Stimulated activated CD4-positive, alpha-beta T cell treated with anti-CD3 and anti-CD28 coated beads, Interleukin-1b, Interleukin-23, amount 100 ng/mL, for 1 hour (primary cell): ENCODE measurements at places on chromosomes 4 and X.
A peak's percentile ranks its signal among the peaks of the same experiment; 100 is the strongest.

GRCh38 chrX:2679534-2680485 is 11.3 kb upstream of the CD99 start:
- DNase-seq: no peak

GRCh38 chr4:75028196-75028854 is 95.4 kb downstream of the PARM1 start:
- no peak for DNase-seq

GRCh38 chr4:39029752-39030694 is 2.2 kb downstream of the TMEM156 start:
- no peak for DNase-seq

GRCh38 chr4:6180841-6181631 is 19.3 kb downstream of the JAKMIP1 start:
- no peak for DNase-seq

DNA sequence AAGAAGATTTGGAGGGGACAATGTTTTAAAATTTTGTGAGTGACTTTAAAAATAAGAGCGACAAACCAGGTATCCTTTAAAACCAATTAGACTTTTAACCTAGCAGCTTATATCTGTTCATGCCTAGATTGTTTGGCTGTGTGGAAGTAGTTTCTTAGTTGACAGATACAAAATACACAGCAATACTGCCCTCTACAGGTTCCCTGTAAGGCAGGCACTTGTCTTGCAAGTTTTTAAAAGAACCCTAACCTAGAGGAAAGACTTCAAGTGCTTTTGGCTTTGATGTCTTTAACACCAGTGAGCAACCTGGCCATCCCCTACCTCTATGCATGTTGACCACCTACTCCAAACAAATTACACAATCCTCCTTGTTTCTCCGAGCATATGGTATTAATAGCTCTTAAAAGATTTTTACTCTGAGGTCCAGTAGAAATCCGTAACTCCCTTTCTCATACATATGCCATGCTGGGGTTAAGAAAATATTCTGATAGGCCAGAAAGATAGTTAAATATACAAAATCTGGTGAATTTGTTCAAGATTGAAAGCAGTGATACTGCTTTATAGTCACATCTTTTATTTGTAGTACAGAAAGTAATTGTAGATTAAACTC is 273.0 kb downstream of the ARHGAP24 start:
- no peak for DNase-seq

DNA sequence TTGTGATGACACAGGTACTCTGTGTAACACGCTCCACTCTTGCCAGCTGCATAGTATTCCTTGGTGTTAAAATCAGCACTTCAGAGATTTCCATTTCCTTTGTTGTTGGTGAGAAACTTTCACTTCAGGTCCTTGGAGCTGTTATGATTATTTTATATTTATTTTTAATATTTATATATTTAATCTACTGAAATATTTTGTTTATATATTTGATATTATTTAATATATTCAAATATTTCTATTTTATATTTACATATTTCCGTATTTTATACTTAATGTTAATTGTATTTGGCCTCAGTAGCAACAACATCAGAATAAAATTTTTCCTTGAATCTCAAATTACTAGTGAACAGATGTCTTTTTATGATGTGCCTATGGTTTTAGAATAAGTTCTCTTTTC is 225.3 kb downstream of the MAGEB17 start:
- DNase-seq: no peak

DNA sequence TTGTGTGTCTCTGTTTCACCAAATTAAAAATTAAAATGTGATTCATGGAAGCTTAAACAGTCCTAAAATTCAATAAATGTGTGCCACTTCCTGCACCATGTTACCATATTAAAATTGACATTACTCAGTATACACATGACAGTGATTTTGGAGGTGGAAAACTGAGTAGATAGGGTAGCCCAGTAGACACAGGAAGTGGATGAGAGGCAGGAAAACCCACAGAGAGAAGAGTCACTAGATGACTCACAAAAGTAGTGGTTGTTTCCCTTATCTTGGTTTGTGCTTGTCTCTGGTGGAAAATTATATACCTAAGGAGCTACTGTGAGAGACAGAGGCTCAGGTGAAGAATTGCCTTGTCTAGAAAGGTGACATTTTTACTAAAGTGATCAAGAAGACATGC is 375.8 kb upstream of the CXorf51B start:
- DNase-seq: no peak

GRCh38 chrX:155148724-155149537 is 67.3 kb upstream of the VBP1 start:
- DNase-seq: no peak

DNA sequence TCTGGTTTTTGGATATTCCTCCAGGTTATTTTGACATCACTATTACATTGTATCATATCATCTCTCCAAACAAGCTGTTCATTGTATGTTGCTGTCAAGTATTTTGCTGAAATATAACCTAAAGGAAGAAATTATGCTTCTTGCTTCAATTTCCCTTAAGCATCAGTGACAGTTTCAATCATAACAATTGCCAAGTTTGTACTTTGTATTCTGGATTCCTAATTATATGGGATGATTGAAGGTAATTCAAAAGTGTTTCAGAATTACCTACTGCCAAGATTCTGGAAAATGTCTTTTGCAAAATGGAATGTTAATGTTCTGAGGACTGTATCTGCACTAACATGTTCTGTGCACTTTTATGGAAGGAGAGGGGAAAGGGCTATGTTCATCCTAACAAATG is 228.7 kb downstream of the PRDM5 start:
- no peak for DNase-seq

GRCh38 chr4:39846120-39846519 is 131.6 kb downstream of the PDS5A start:
- DNase-seq: no peak

DNA sequence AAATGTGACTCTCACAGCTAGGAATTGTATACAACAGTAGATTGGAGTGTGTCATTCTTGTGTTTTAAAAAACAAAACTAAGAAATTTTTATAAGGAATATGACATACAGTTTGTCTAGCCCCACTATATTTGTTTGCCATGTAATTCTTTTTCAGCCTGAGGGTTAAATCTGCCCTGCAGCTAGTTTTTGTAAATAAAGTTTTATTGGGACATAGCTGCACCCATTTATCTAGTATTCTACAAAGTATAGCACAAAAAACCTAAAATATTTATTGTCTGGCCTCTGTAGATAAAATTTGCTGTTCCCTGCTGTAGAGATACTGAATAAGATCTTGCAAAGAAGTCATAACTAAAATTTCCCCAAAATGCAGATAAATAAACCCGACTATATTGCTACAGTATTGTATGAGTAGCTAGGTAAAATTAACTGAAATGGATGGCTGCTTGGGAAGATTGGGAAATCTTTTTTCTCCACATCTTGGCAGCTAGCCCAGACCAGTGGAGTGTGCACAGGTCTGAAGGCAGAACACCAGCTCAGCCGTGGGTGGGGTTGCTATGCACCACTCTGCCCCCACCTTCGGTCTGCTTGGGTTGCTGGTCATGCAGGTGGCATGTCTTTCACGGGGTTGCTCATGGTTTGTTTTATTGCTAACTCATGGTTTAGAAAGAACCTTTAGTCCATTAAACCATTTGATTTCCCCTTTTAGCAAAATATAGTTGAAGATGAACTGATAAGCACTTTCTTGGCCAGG is 127.9 kb downstream of the KLHL8 start:
- DNase-seq: no peak

- no peak for DNase-seq
These were observed 105.9 kb upstream of the SCOC start for GRCh38 chr4:140267576-140267975.

- no peak for DNase-seq
These were observed 4.1 kb downstream of the SLIT2 start for GRCh38 chr4:20255823-20256222.

GRCh38 chr4:56314207-56314915 is 72.9 kb downstream of the AASDH start:
- no peak for DNase-seq

DNA sequence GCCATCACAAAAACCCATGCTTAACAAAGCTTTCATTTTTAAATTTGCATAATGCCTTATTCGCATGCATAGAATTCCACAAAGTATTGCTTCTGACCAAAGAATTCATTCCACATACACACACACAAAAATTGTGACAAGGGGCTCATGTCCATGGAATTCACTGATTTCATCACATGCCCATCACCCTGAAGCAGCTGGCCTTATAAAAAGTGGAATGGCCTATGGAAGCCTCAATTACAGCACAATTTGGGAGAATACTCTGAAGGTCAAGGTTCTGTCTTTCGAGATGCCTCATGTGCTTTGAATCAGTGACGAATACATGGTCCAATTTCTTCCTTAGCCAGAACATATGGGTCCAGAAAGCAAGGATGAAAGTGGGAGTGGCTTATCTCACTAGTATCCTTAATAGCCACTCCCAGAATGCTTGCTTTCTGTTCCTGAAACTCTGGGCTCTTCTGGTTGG is 165.7 kb downstream of the KDR start:
- no peak for DNase-seq

GRCh38 chr4:7590189-7590588 is 155.5 kb upstream of the PSAPL1 start:
- no peak for DNase-seq

- no peak for DNase-seq
These were observed 59.9 kb downstream of the RTL9 start for GRCh38 chrX:110418316-110419235.

GRCh38 chr4:38211885-38212284 is 251.7 kb downstream of the PTTG2 start:
- DNase-seq: no peak

DNA sequence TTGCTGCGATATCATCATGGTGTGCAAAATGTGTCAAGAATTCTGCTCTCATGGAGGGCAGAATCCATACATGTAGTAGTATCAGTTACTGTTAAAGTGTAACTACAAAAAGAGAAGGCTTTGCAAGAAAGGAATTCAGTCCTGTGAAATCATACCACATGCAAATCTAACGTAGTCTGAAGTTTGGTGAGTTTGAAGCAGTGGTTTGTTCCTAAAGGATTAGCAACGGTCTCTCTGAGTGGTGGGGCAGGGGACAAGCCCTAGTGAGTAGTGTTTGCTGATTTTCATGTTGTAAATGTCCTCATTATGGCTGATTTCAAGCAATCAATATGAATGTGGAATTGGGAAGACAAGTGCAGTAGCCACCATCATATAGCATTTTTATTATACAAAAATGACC is 47.1 kb upstream of the CLNK start:
- DNase-seq: no peak

- peak; percentile 22 for DNase-seq
These were observed at the start of gene RAB39B for GRCh38 chrX:155263854-155264628. Gene RAB39B, minus strand, starts transcription at chrX:155264491. Its CDS starts 203 bp downstream, at chrX:155264288.

DNA sequence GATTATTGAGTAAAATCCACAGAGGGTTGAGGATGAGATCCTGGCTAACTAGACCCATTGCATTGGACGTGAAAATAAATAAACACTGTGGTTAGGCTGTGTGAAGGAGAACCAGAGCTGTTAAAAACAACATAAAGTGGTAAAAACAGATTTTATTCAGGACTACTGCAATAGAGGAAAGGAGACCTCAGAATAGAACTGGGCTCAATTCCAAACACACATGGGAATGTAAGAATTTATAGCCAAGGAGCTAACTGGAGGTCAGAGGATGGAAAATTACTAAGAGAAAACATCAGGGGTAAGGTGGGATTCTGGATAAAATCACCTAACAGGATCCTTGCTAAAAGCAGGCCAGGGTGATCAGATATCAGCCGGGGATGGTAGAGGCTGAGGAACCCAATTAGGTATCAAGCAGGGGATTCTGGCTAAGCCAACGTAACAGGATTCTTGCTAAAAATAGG is 112.4 kb downstream of the RNF150 start:
- DNase-seq: no peak

DNA sequence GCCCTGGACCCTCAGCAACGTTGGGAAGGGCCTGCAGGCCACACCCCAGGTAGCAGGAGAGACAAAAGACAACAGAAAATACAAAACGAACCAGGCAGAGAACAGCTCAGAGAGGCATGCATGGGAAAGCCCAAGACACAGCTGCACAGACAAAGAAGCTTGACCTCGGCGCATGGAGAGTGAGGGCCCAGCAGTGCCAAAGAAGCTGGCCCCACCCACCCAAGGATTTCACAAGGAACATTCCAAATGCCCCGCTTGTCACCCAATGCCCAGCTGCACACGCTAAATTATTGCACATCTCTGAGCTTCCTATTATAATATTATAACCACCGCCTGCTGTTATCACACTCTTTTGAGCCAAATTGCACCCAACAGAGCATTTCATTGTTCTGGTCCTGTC is 147.7 kb upstream of the TBL1X start:
- no peak for DNase-seq

DNA sequence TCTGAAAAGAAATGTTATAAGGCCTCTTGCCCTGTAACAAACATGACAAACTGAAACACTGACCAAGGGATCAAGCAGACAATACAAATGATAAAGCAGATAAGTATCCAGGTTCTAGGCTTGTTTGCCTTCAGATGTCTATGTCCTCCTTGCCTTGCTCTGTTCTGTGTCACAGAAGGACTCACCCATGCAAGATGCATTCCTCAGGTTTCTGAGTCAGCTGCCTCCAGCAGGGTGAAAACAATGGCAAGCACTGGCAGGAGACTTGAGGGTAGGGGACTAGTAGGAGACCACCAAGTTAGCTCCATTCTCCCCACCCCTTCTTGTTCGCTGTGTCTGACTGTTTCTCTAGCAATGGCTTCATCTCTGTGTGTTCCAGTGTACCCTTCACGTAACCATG is 76.6 kb upstream of the CXXC4 start:
- no peak for DNase-seq

- no peak for DNase-seq
These were observed 121.3 kb upstream of the WDR17 start for GRCh38 chr4:175944126-175944910.

GRCh38 chr4:149885896-149886295 is 70.3 kb upstream of the IQCM start:
- no peak for DNase-seq

GRCh38 chrX:85052205-85052604 is 48.5 kb downstream of the APOOL start:
- DNase-seq: no peak

- DNase-seq: no peak
These were observed 419.6 kb upstream of the RASGEF1B start for GRCh38 chr4:81891005-81891996.

GRCh38 chr4:137452799-137453198 is 79.5 kb downstream of the PCDH18 start:
- DNase-seq: no peak

- no peak for DNase-seq
These were observed 25.9 kb upstream of the FAM241A start for GRCh38 chr4:112119353-112119783.

GRCh38 chr4:180828455-180829018 is 1414.7 kb upstream of the TENM3 start:
- DNase-seq: no peak

- no peak for DNase-seq
These were observed 689 bp downstream of the METAP1 start for GRCh38 chr4:98996056-98996764.

GRCh38 chr4:7784131-7784870 is 155.4 kb downstream of the AFAP1 start:
- DNase-seq: no peak
